ELR (cell line): ENCODE measurements at places on chromosomes 7 and 10.

DNA sequence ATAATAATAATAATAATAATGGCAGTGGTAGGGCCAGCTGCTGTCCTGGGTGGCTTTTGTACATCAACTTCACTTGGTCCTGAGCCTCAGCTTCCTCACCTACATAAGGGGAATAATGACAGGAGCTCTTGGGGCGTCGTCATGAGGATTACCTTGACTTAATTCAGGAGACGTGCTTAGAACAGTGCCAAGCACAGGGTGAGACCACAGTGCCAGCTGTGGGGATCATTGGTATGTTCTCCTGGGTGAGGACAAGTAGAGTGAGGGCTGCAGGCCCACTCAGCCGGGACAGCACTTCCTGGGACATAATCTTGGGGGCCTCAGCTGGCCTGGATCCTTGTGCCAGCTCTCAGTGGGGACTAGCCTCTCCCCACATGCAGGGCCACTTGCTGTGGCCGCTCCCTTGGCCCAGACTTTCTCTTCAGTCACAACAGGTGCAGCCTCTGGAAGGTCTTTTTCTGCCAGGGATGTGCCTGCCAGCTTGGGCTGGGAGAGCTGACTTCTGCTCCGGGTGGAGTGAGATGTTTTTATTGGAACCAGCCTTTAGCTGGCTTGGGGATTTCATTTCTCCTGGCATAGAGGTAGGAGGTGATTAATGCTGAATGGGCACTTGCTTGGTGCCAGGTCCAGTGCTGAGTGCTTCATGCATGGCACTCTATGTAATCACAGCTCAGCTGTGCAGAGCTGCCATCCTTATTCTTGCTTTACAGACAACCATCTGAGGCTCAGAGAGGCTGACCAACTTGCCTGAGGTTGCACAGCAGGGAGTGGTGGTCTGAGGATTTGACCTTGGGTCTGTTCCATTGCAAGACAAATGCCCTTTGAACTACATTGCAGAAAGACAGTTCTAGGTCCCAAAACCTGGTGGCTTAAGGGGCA, 45.3 kb downstream of the TSPAN15 start:
- DNase-seq, result no peak

- peak; percentile 34 for DNase-seq
Measured at GRCh38 chr7:78924581-78924980, 528.9 kb downstream of the MAGI2 start.

- no peak for DNase-seq
Measured at GRCh38 chr10:58921421-58921855, 255.0 kb upstream of the PHYHIPL start.

DNA sequence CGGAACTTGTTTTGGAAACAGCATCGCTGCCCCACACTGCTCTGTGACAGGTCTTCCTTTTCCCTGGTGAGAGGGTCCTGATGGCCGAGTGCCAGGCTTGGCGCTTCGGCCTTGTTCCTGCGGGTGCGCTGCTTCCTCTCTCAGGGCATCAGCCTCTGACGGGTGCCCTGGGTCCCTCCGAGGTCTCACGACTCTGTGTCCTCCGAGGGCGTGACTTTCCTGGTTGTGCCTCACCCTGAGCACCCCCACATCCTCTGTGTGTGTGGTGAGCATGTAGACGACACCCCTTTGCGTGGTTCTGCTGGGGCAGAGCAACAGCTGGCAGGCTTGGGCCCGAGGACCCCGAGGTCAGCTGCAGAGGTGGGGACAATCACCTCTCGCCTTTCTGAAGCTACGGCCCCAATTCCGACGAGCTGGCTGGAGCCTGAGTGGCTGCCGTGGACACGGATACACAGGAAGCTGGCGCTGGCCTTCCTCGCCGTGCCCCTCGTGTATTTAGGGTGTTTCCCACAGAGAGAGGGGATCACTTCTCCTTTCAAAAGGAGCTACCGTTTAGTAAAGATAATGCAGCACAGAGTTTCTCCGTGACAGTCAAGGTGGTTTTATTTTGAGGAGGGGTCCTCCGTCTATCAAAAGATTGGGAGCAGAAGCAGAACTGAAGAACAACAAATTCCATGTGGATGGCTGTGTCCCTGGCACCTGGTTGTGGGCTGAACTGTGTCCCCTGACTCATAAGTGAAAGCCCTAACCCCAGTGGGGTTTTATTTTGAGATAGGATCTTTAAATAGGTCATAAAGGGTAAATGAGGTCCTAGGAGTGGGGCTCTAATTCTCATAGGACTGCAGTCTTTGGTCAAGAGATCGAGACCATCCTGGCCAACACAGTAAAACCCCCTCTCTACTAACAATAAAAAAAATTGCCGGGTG, 36.2 kb upstream of the PITRM1 start:
- DNase-seq, result no peak

- DNase-seq, result no peak
Measured at GRCh38 chr10:27838361-27838760, 92.7 kb upstream of the MKX start.
